NCI-H446 treated with DMSO at 0.1 percent for 48 hours (cell line): ENCODE measurements at places on chromosomes 16 and 17.

DNA sequence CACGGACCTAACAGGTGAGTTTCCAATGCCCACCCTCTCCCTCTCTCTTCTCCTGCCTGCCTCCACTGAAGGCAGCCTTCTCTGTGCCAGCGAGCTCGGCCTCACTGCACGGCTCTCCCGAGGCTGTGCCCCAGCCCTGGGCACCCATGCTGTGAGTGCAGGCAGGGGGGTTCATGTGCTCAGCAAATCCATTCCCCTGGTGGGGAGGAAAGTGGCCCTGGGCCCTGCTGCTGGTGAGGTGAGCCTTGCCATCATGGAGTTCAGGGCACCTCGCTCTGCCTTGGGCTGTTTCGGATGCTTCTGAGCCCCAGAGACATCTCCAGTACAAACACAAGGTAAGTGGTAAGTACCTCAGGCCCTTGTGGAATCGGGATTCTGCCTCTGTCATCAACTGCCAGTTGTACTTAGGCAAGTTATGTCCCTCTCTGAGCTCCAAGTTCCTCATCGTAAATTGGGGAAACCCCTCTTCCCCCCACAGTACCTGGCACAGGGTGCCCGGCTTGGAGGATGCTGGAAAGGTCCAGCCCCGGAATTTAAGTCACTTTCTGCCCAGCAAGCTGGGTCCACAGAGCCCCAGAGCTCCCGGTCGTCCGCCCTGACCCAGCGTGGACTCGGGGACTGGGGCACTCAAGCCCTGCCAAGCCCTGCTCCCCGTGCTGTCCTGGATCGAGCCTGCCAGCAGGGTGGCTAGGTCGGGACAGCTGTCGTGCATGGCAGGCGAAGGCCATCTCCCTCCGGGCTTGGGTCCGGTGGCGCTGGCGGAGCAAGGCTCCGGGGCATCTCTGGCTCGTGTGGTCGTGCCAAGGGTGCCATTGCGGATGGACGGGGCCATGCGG is 684 bp upstream of the NUDT16L1 start:
- DNase-seq: no peak

- no peak for DNase-seq
Observed at GRCh38 chr17:44967026-44967906, 837 bp downstream of the C1QL1 start.

DNA sequence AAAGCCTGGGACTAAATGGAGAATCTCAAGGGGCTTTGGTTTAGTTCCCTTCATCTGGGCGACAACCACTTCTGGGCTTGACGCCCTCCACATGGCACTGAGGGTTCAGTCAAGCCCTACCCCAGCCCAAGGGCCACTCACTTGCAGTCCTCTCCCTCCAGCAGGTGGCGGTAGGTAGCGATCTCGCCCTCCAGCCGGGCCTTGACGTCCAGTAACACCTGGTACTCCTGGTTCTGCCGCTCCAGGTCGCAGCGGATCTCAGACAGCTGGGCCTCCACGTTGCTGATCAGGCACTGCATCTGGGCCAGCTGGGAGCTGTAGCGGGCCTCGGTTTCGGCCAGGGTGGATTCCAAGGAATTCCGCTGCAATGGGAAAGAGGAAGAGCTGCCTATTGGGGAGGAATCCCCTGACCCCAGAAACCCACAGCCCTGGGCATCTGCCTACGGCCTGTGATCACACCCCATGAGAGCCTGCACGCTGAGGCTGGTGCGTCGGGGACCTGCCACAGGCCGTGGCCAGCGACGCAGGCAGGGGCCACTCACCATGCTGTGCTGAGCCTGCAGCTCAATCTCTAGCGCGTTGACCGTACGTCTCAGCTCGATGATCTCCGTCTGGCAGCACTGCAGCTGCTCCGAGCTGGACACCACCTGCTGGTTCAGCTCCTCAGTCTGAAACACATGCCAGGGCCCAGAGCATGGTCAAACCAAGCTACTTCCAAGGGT is 2.7 kb downstream of the KRT36 start:
- DNase-seq: no peak

- no peak for DNase-seq
Observed at GRCh38 chr16:50395763-50396710, 27.2 kb upstream of the BRD7 start.

- DNase-seq: peak; percentile 21
Observed at GRCh38 chr17:47324224-47325020, 667 bp downstream of the EFCAB13 start.

DNA sequence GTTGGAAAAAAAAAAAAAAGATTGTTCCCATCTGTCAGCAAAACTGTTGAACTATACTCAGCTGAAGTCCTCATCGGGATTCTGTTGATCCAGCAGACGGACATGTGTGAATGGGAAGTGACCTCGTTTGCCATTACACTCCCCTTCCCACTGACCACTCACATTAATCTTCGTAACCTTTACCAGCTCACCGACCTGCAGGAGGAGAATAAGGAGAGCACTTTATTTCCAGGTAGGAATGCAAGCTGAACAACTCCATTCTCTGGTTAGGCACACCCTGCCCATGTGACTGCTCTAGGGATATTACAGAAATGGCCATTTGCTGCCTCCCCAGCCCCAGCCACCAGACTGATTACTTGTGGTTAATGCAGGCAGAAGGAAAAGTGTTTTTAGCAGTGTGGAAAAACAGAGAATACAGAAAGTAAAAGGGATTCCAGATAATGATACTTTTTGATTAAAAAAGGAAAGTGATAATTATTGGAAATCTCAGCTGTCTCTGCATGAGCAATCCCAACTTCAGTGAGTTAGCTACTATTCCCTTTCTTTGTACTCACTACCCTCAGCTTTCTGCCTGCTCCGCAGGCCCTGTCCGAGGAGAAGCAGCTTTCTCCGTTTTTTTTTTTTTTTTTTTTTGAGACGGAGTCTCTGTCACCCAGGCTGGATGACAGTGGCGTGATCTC is 23.6 kb upstream of the YWHAE start:
- no peak for DNase-seq

- DNase-seq: no peak
Observed at GRCh38 chr17:2814481-2815341, 18.5 kb downstream of the RAP1GAP2 start.

GRCh38 chr16:13029786-13030185 is 128.4 kb downstream of the SHISA9 start:
- DNase-seq: no peak

GRCh38 chr16:27595993-27596392 is 46.0 kb downstream of the KATNIP start:
- DNase-seq: no peak

GRCh38 chr16:80816356-80816755 is 12.0 kb upstream of the CDYL2 start:
- no peak for DNase-seq

DNA sequence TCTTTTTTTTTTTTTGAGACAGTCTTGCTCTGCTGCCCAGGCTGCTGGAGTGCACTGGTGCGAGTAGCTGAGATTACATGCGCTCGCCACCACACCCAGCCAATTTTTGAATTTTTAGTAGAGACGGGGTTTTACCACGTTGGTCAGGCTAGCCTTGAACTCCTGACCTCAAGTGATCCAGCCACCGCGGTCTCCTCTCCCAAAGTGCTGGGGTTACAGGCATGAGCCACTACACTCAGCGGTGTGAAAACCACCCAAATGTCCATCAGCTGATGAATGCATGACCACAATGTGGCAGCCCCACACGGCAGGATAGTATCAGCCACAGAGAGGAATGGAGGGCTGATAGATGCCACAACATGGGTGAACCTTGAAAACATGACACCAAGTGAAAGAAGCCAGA is 2.1 kb downstream of the P2RX5 start:
- no peak for DNase-seq

DNA sequence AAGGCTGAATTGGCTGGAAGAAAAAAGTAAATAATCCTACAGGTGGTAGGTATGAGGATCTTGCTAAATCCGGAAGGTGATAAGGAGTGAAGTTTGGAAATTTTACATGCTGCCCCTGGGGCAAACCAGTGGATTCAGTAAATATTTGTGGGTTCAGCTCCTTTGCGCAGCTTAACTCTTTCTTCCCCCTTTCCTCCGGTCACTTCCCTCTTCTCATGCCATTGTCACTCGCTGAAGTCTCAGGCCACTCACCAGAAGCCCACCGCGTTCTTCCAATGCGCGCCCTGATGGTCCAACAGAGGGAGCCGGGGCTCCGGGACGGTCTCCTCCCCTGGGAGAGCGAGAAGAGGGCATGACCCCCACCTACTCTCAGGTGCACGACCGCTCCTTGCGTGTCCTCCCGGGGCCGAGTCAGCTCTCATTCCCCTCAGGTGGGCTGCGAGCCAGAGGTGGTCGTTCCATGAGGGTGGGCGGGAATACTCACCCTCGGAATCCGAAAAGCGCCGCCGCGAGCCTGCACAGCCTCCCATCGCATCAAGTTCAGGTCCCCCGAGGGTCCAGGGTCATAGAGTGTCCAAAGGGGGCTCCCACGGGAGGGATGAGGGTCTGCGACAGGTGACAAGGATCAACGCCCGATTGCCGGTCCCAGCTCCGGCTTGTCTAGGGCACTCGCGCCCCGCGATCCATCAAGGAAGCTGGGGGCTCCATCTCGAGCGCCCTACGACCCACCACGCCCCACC is 474 bp downstream of the CLN3 start:
- DNase-seq: no peak

GRCh38 chr17:82272495-82273326 is 789 bp downstream of the CSNK1D start:
- DNase-seq: no peak

DNA sequence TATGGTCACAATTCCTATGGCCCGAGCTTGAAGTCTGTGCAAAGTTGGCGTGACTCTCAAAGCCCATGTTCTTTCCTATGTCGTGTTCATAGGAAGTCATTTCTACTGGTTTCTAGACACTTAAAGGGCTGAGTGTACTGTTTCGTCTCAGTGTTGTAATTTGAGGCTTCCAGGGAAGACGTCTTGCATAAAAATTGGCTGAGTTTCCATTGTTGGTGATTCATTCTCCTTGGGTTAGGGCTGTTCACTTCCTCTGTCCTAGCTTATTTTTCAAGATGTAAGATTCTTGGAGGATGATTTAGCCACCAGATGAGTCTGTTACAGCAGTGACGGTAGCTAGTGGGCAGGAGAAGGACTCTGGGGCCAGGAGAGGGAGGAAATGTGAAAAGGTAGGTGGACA is 43.1 kb downstream of the PIK3R5 start:
- DNase-seq: no peak

- DNase-seq: no peak
Observed at GRCh38 chr16:86138121-86139085, 239.4 kb downstream of the IRF8 start.

DNA sequence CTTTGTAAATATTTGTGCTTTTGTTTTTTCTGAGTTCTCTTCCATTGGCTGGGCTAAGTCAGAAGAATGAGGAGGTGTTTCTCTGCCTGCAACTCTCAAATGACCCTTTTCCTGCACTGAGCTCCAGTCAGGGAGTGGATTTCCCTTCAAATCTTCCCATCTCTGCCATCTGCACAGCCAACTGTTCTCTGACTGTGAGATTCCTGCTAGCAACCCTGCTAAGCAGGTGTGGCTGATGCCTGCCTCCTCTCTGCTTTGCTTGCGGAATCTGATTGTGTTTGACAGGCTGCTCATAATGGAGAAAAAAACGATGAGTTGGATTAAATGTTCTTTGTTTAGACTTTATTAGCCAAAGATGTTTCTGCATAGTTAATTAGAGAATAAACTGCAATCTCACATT is 519.8 kb downstream of the TMEM114 start:
- DNase-seq: no peak

DNA sequence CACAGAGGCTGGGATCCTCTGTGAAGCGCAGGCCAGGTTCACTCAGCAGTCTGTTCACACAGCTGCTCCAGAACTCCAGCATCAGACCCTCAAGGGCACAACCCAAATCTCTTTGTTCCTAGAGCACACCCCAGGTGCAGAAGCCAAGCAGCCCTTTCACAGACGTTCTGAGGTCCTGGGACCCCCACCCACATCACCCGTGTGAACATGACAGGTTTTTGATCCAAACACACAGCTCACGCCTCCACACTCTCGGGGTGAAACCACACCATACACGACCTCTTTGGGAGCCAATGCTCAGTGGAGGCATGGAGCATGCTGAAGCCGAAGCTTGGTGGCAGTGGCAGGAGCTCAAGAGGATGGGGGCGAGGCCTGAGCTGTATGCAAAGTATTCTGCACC is 97.4 kb downstream of the ZNF778 start:
- no peak for DNase-seq

DNA sequence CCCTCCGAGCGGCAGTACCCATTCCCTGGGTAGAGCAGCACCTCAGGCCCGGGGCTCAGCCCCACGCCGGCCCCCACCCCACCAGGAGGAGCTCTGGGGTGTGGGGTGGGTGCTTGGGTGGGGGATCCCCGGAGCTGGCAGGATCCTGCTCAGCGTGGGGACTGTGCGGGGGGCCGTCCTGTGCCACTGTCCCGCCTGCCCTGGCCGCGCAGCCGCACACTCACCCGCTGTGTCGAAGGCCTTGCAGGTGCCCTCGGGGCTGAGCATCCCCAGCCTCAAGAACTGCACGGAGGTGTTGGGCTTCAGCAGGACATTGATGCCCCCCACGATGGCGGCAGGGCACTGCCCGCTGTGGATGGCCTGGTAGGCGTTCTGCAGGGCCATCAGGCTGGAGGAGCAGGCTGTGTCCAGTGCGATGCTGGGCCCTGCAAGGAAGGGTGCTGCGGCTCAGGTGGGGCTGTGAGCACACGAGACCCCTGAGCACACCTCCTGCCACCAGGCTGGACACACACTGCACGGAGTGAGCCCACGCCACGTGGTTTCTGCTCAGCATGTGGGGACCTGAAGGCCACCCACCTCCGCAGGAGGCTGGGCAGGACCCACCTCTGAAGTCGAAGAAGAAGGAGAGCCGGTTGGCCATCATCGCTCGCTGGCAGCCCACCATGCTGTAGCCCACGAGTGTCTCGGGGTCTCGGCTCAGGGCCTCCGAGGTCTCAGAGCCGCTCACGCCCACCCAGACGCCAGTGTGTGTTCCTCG is 4.9 kb downstream of the FASN start:
- DNase-seq: no peak

DNA sequence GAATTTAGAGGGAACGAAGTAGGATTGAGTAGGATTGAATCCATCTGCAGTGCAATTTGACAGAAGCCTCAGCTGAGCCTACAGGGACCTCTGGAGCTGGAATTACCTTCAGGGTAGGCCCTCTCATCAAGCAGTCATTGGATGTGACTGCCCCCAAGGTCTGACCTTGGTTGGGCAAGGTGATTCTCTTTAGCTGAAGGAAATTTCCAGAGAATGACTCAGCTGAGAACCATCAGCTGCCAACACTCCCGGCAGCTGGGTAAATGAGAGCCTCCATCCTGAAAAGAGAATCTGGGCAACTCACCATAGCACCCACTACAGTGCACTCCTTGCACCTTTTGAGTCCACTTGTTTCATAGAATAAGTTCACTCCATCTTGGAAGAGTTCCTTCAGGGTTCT is 113.5 kb upstream of the MED13 start:
- no peak for DNase-seq

GRCh38 chr17:19579192-19579761 is 45.6 kb downstream of the SLC47A1 start:
- DNase-seq: no peak
